ENCODE measurements at places on chromosomes 3 and 15. TPM values are rescaled to one million over a fixed set of nuclear protein-coding genes. Genes with fewer than 3 reads are reported as not detected.
A peak's percentile ranks its signal among the peaks of the same experiment; 100 is the strongest.

- no peaks in the 10 kb centered on the region for H3K36me3 ChIP-seq
- no peaks in the 10 kb centered on the region for H3K4me1 ChIP-seq
- DNase-seq: no peak
- H3K4me3 ChIP-seq: no peak overlapping the region
Observed at GRCh38 chr3:150146991-150147761, 176.5 kb upstream of the PFN2 start.

GRCh38 chr3:197736010-197736490 lies 654 bp downstream of the RUBCN start:
- H3K4me3 ChIP-seq: peak overlapping the region; percentile 74
- no peaks in the 10 kb centered on the region for H3K27me3 ChIP-seq
- H3K36me3 ChIP-seq: no peaks in the 10 kb centered on the region

DNA sequence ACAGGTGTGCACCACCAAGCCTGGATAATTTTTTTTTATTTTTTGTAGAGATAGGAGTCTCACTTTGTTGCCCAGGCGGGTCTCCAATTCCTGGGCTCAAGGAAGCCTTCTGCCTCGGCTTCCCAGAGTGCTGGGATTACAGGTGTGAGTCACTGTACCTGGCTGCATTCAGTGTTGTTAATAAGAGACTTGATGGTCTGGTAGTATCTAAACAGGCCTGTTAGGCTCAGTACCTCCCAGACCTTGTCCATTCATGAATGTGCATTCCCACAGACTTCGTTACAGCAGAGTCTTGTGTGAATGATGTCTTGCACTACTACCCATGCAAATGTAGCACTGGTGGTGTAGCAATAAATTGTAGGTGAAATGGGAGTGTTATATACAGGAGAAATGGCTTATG lies 17.7 kb downstream of the CMTM8 start:
- no peak overlapping the region for H3K4me3 ChIP-seq
- no peak for DNase-seq
- no peak overlapping the region for H3K27ac ChIP-seq
- no peaks in the 10 kb centered on the region for H3K27me3 ChIP-seq

- DNase-seq: no peak
- H3K4me1 ChIP-seq: no peaks in the 10 kb centered on the region
- H3K27me3 ChIP-seq: no peaks in the 10 kb centered on the region
- H3K36me3 ChIP-seq: no peaks in the 10 kb centered on the region
Observed at GRCh38 chr3:38477057-38477820, 18.9 kb upstream of the EXOG start.

GRCh38 chr3:60017631-60018030 lies 967.8 kb upstream of the CFAP20DC start:
- H3K4me1 ChIP-seq: no peaks in the 10 kb centered on the region
- no peak overlapping the region for H3K27ac ChIP-seq
- no peaks in the 10 kb centered on the region for H3K36me3 ChIP-seq
- H3K4me3 ChIP-seq: no peak overlapping the region

DNA sequence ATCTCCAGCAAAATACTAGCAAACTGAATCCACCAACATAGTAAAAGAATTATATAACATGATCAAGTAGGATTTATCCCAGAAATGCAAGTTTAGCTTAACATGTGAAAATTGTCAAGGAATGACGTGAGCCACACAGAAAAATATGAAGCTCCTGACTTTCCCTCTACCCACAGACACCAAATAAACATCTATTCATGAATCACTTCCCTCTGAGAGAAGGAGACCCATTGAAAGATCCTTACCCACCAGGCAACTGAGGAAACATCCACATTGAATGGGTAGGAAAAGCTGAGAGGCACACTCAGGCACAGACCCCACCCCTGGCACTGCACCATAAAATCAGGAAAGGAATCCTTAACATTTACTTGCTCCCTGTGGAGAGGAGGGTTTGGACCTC lies 102.2 kb upstream of the MANF start:
- no peaks in the 10 kb centered on the region for H3K27me3 ChIP-seq
- no peak for DNase-seq
- H3K27ac ChIP-seq: no peak overlapping the region
- no peaks in the 10 kb centered on the region for H3K4me1 ChIP-seq
- no peaks in the 10 kb centered on the region for H3K36me3 ChIP-seq

GRCh38 chr15:91529534-91529933 lies 324.0 kb upstream of the SLCO3A1 start:
- no peak overlapping the region for H3K27ac ChIP-seq
- no peak overlapping the region for H3K4me3 ChIP-seq
- no peaks in the 10 kb centered on the region for H3K27me3 ChIP-seq
- DNase-seq: no peak
- no peaks in the 10 kb centered on the region for H3K4me1 ChIP-seq

DNA sequence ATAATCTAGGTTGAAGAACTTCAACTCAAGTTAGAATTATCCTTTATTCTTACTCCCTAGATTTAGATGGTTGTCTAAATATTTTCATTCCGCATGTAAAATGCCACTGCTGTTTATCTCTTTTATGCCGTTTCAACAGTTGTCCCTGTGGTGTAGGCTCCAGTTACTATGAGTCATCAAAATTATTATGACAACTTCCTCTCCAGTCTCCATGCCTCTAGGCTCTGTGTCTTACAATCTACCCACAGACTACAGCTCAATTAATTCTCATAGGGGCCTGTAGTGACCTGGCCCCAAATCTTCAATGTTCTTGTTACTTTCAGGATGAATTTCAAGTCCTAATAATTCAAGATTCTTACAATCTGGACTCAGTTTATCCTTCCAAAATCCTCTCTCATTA lies 105.8 kb upstream of the UNC13C start:
- no peak overlapping the region for H3K4me3 ChIP-seq
- no peaks in the 10 kb centered on the region for H3K36me3 ChIP-seq
- no peak for DNase-seq
- no peaks in the 10 kb centered on the region for H3K27me3 ChIP-seq
- H3K27ac ChIP-seq: no peak overlapping the region
- no peaks in the 10 kb centered on the region for H3K4me1 ChIP-seq

DNA sequence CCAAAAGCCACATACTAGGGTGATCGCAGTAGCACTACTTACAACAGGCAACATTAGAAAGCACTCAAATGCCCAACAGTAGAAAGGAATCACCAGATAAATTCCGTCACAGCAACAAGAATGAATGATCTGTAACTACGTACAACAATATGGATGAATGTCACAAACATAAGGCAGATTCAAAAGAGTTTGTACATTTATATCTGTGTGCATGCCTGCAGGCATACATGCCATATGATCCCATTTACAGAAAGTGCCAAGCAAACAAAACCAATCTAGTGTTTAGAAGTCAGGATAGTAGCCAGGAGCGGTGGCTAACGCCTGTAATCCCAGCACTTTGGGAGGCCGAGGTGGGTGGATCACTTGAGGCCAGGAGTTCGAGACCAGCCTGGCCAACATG lies 3.5 kb downstream of the IL17RB start:
- no peaks in the 10 kb centered on the region for H3K4me1 ChIP-seq
- H3K36me3 ChIP-seq: no peaks in the 10 kb centered on the region
- H3K4me3 ChIP-seq: no peak overlapping the region
- H3K27me3 ChIP-seq: no peaks in the 10 kb centered on the region
- H3K27ac ChIP-seq: no peak overlapping the region

DNA sequence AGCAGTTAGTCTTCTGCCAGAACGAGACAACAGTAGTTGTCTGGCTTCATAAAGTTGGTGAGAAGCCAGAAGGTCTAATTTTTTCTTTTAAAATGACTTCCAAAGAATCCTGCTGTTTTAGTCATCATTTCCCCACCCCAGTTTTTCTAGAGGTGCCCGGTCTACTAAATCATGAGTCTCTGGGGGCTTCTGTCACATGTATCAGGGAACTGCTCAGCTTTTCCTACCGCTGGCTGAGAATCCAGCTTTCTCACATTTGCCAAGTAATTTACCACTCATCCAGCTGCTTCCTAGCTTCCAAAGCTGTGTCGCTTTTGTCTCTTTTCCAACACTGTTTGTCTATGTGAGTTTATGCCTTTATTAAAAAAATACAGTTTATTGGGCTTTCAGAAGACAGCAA lies 183.3 kb downstream of the NSUN3 start:
- H3K4me3 ChIP-seq: no peak overlapping the region
- no peaks in the 10 kb centered on the region for H3K27me3 ChIP-seq
- no peaks in the 10 kb centered on the region for H3K36me3 ChIP-seq
- H3K27ac ChIP-seq: no peak overlapping the region
- DNase-seq: no peak
- H3K4me1 ChIP-seq: no peaks in the 10 kb centered on the region

DNA sequence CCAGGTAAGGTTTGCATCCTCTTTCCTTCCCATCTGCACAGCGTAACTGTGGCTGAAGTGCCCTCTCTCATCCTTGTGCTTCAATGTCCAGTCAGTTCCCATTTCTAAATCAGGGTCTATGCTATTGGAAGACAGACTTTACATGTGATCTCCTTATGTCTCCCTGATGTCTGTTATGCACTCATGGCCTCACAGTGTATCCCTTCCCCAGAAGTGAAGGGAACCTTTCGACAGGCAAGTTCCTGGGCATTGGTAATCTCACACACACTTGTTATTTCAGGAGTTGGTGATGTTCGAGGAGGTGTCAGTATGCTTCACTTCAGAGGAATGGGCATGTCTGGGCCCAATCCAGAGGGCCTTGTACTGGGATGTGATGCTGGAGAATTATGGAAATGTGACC lies 7.4 kb downstream of the ZNF197 start:
- no peaks in the 10 kb centered on the region for H3K36me3 ChIP-seq
- H3K27ac ChIP-seq: no peak overlapping the region
- DNase-seq: no peak
- H3K27me3 ChIP-seq: no peaks in the 10 kb centered on the region
- H3K4me3 ChIP-seq: no peak overlapping the region

DNA sequence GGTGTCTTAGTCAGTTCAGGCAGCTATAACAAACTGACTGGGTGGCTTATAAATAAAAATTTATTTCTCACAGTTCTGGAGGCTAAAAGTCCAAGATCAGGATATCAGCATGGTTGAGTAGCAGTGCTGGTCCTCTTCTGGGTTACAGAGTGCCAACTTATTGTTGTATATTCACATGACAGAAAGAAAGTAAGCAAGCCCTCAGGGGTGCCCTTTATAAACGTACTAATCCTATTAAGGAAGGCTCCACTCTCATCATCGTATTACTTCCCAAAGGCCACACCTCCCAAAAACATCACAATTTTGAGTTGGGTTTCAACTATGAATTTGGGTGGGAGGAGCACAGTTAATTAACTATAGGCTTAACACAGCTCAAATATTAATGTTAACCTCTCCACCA lies 653.0 kb downstream of the DIPK2A start:
- H3K27me3 ChIP-seq: no peaks in the 10 kb centered on the region
- H3K36me3 ChIP-seq: no peaks in the 10 kb centered on the region
- DNase-seq: no peak
- no peak overlapping the region for H3K4me3 ChIP-seq
- H3K4me1 ChIP-seq: no peaks in the 10 kb centered on the region

DNA sequence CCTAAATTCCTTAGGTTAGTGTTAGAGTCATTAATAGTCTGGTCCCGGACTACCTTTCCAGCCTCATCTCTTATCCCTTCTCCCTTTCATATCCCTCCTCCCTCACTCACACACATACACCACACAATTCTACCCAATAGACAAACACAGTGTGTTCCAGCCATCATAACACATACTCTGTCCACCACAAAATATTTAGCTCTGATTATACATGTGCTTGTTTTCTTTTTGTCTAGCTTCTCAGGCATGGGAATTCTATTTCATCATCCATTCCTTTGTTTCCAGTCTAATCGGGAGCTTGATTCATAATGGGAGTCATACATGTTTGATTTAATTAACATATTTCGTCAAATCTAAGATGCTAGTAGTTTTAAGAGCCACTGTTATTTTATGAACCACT lies 161.8 kb upstream of the BFSP2 start:
- H3K4me3 ChIP-seq: no peak overlapping the region
- no peak overlapping the region for H3K27ac ChIP-seq
- no peaks in the 10 kb centered on the region for H3K27me3 ChIP-seq

- no peak overlapping the region for H3K27ac ChIP-seq
- no peak for DNase-seq
- no peaks in the 10 kb centered on the region for H3K27me3 ChIP-seq
- no peak overlapping the region for H3K4me3 ChIP-seq
- H3K36me3 ChIP-seq: no peaks in the 10 kb centered on the region
Observed at GRCh38 chr15:81056304-81056703, 55.6 kb downstream of the TLNRD1 start.

- H3K4me1 ChIP-seq: peaks cover 4% of the 10 kb centered on the region
- no peak overlapping the region for H3K4me3 ChIP-seq
- no peaks in the 10 kb centered on the region for H3K36me3 ChIP-seq
- no peaks in the 10 kb centered on the region for H3K27me3 ChIP-seq
- no peak overlapping the region for H3K27ac ChIP-seq
Observed at GRCh38 chr3:31909455-31909854, 71.6 kb downstream of the OSBPL10 start.

GRCh38 chr3:32366638-32367397 lies 24.8 kb upstream of the CMTM7 start:
- no peaks in the 10 kb centered on the region for H3K4me1 ChIP-seq
- no peaks in the 10 kb centered on the region for H3K27me3 ChIP-seq
- DNase-seq: no peak

- H3K27ac ChIP-seq: no peak overlapping the region
- H3K36me3 ChIP-seq: no peaks in the 10 kb centered on the region
Observed at GRCh38 chr3:134267996-134268395, 17.3 kb upstream of the RYK start.

GRCh38 chr3:66362541-66362941 lies 138.3 kb downstream of the LRIG1 start:
- no peak overlapping the region for H3K27ac ChIP-seq
- no peaks in the 10 kb centered on the region for H3K36me3 ChIP-seq
- H3K4me3 ChIP-seq: no peak overlapping the region
- no peak for DNase-seq
- no peaks in the 10 kb centered on the region for H3K27me3 ChIP-seq
- H3K4me1 ChIP-seq: no peaks in the 10 kb centered on the region

- no peaks in the 10 kb centered on the region for H3K36me3 ChIP-seq
- no peak overlapping the region for H3K4me3 ChIP-seq
- DNase-seq: no peak
- H3K4me1 ChIP-seq: no peaks in the 10 kb centered on the region
- H3K27ac ChIP-seq: peak overlapping the region; percentile 57
Observed at GRCh38 chr3:70000028-70000410, 486 bp downstream of the SAMMSON start.

- H3K36me3 ChIP-seq: no peaks in the 10 kb centered on the region
- H3K4me1 ChIP-seq: no peaks in the 10 kb centered on the region
Observed at GRCh38 chr3:188198760-188199327, 44.9 kb downstream of the LPP start.

- H3K4me3 ChIP-seq: no peak overlapping the region
- H3K36me3 ChIP-seq: no peaks in the 10 kb centered on the region
- no peaks in the 10 kb centered on the region for H3K27me3 ChIP-seq
- H3K27ac ChIP-seq: no peak overlapping the region
- peaks cover 5% of the 10 kb centered on the region for H3K4me1 ChIP-seq
- no peak for DNase-seq
Observed at GRCh38 chr3:120048355-120049041, 45.7 kb downstream of the GSK3B start.

HESX1 gene
- 1.4 TPM for polyA plus RNA-seq

C2CD4A gene
- polyA plus RNA-seq: 3.5 TPM

SUCNR1 gene
- 0.02 TPM for polyA plus RNA-seq

NAA50 gene
- polyA plus RNA-seq: 8.4 TPM

FAM107A gene
- polyA plus RNA-seq: 21.0 TPM

HDAC11 gene
- polyA plus RNA-seq: 20.4 TPM

SLC28A2 gene
- polyA plus RNA-seq: not detected

ANO10 gene
- 7.2 TPM for polyA plus RNA-seq

FBXO40 gene
- not detected for polyA plus RNA-seq

Measured in pancreas (tissue), 10 donors.